ENCODE measurements at places on chromosomes 12 and 14.

GRCh38 chr14:96844857-96845570 is 47.8 kb downstream of the VRK1 start:
- no peak overlapping the region for H3K4me3 ChIP-seq
- H3K27me3 ChIP-seq = no peaks in the 10 kb centered on the region
- DNase-seq = no peak
- H3K4me1 ChIP-seq = no peaks in the 10 kb centered on the region

- no peak overlapping the region for H3K27ac ChIP-seq
- H3K4me1 ChIP-seq = no peaks in the 10 kb centered on the region
- no peak for DNase-seq
- H3K27me3 ChIP-seq = no peaks in the 10 kb centered on the region
Measured at GRCh38 chr14:71726580-71727021, 205.6 kb upstream of the RGS6 start.

DNA sequence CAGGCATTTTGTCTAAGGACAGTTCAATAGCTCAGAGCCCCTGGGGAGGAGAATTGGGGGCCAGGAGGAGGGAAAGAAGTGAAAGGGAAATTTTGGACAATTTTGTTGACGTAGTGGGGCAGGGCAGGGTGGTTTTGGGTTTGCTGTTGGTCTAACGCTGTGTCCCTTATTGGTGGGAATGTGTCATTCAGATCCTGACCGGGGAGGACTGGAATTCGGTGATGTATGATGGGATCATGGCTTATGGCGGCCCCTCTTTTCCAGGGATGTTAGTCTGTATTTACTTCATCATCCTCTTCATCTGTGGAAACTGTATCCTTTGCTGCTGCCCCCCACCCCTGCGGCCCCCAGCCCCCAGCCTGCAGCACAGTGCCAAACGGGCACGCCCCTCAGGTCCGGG is 212.1 kb upstream of the FKBP4 start:
- no peaks in the 10 kb centered on the region for H3K36me3 ChIP-seq
- no peak for DNase-seq
- H3K27me3 ChIP-seq = peaks cover 7% of the 10 kb centered on the region
- H3K27ac ChIP-seq = no peak overlapping the region
- H3K4me3 ChIP-seq = no peak overlapping the region

- H3K4me1 ChIP-seq = no peaks in the 10 kb centered on the region
- H3K27ac ChIP-seq = no peak overlapping the region
- no peaks in the 10 kb centered on the region for H3K27me3 ChIP-seq
- H3K36me3 ChIP-seq = no peaks in the 10 kb centered on the region
Measured at GRCh38 chr12:50662116-50662510, 101.8 kb upstream of the ATF1 start.
